CD4-positive, alpha-beta T cell treated with Interleukin-10 for 1 hour (primary cell): ENCODE measurements at places on chromosomes 11 and 22.

- DNase-seq: no peak
Observed at GRCh38 chr22:40396882-40397281, 26.5 kb downstream of the SGSM3 start.

GRCh38 chr11:18321578-18321968, 367 bp downstream of the HPS5 start:
- DNase-seq: no peak

DNA sequence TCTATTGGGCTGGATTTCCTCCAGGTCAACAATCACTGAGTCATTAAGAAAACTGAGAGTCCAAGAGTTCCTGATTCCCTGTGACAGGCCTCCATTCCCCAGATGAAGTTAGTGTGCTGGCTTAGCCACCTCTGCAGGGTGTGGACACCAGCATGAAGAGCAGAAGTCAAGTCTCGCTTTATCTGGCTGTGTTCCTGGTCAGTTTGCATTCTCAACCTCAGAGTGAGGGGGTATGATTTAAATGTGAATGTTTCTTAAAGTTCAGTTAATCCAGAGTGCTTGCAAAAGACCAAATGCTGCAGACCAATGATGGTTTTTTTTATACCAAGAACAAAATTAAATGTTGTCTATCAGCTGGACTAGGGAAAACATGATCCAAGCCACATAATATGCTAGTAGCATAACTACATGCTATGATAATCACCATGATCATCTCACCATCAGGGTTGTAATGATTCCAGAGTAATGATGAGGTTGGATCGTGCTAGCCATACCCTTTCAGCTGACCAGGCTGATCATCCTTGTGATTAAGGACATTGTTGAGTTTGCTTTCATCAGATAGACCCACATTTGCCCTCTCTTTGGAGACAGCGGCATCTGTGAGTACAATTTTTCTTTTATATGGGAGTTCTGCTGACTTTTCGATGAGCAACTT, 145.8 kb upstream of the ARHGAP20 start:
- DNase-seq: no peak

DNA sequence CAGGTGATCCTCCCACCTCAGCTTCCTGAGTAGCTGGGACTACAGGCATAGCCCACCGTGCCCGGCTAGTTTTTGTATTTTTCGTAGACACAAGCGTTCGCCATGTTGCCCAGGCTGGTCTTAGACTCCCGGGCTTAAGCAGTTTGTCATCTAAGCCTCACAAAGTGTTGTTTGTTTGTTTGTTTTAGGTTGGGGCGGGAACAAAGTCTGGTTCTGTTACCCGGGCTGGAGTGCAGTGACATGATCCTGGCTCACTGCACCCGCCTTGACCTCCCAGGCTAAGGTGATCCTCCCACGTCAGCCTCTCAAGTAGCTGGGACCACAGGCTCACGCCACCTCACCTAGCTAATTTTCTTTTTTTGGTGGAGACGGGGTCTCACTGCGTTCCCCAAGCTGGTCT, 12.6 kb downstream of the IRF7 start:
- no peak for DNase-seq

DNA sequence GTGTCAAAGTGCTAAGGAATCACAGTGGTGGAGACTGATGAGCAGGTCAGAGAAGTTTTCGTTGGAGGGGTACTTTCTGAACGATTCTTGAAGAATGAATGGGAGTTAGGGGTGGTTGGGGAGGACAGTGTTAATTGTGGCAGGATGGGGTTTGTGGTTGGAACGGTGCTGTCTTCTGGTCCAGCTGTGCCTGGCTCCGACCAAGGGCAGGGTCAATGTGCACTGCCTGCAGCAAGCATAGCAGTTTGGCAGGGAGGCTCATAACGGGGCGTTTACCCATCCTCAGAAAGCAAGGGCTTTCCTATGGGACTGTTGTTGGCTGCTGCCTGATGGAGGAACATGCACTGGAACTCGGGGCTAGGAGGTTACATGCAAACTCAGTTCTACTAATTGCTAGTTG, 265.8 kb downstream of the KIRREL3 start:
- no peak for DNase-seq

GRCh38 chr11:110026858-110027626, 66.2 kb upstream of the ZC3H12C start:
- peak; percentile 25 for DNase-seq

- no peak for DNase-seq
Observed at GRCh38 chr22:23984430-23984829, 4.5 kb downstream of the GSTT2 start.

GRCh38 chr11:859394-860131, 16.9 kb downstream of the TSPAN4 start:
- no peak for DNase-seq

DNA sequence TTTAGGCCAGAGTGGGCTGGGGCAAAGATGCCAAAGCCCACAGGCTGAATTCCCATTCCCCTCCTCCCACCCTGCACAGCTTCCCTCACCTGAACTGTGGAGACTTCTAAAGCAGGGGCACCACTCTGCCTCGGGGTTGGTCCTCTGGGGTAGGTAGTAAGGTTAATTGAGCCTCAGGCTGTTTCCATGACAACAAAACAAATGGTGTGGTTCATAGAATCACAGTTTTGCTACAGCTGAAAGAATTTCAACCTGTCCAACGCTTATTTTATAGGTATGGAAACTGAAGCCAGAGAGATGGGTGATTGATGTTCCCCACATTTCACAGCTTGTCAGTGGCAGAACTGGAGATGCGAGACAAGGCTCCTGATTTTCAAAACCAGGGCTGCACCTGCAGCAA, 109.5 kb downstream of the SNX19 start:
- no peak for DNase-seq
